ENCODE measurements at places on chromosomes 16 and 17.

DNA sequence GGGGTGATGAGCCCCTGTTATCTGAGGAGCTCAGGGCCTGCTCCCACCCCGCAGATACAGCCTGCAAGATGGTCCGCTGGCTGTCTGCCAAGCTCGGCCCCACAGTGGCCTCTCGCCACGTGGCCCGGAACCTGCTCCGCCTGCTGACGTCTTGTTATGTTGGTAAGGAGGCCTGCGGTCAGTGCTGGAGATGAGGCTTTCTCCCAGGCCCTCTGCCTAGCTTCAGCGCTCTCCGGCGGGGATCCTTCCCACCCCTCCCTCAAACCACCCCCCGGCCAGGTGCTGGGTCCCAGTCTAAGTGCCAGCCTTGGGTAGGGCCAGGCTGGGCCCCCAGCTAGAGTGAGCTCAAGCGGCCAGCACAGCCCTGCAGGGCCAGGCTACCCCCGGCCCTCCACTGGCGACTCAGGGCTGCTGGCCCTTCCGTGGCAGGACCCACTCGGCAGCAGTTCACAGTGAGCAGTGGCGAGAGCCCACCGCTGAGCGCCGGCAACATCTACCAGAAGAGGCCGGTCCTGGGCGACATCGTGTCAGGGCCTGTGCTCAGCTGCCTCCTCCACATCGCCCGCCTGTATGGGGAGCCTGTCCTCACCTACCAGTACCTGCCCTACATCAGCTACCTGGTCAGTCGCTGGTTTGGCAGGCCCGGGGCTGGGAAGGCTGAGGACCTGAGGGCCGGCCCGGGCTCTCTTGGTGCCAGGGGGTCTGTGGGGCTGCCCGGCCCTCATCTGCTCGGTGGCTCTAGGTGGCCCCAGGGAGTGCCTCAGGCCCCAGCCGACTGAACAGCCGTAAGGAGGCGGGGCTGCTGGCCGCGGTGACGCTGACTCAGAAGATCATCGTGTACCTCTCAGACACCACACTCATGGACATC lies 6.1 kb downstream of the WDR81 start:
- no peak for DNase-seq

DNA sequence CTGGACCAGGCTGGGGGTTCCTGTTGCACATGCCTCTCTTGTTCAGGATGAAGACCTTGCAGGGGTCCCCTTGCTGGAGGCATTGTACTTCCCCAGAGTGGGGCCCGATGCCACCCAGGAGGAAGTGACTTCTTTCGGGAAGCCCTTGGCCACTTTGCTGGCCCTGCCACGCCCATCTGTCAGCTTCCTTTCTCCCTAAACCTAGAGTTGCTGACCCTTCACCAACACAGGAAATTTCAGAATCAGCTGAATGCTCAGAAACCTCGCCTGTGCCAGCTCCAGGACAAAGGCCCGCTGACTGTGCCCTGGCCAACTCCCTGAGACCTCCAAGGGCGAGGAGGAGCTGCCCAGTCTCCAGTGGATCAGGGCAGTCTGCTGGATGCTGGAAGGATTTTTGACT lies 26.7 kb downstream of the WNT9B start:
- DNase-seq, result no peak

GRCh38 chr17:63035695-63036094 lies 69.7 kb downstream of the TANC2 start:
- DNase-seq, result no peak

GRCh38 chr16:47581114-47581513 lies 120.0 kb downstream of the PHKB start:
- no peak for DNase-seq

GRCh38 chr17:57277923-57278604 lies 21.7 kb downstream of the MSI2 start:
- DNase-seq, result no peak

DNA sequence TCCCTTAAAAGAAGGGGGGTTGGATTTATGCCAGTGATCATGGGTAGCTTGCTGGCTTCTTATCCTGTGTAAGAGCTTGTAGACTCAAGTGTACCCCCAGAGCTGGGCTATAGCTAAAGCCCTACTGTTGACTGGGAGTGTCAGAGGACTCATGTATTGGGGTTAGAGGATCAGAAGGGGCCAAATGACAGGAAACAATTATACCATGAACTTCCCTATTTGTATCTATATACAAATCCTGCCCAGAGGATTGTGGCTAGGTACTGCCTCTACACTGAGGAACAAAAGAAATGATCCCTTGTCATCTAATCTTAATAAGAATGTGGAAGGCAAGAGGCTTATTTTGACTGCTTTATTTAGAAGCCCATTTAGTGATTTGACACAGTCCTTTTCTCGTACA lies 14.3 kb downstream of the ZP2 start:
- DNase-seq, result no peak

GRCh38 chr17:50967795-50968194 lies 101.6 kb upstream of the TOB1 start:
- no peak for DNase-seq

DNA sequence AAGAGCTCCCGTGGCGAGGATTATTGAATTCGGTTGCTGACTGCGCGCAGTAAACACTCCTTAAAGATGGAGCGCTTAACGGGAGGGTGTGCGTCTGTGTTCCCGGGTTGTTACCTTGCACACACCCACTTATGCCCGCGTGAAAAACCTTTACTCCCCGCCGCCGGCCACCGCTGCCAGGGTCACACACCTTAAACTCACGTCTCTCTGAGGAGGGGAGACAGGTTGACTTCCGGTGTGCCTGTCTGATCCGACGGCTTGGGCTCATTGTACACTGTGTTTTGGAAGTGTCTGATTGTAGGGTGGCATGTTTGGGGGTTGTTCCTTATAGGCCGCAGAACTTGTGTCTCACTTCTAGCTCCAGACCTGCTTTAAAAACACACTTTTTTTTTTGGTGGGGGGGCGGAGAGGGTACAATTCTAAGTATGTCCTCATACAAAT lies 66.8 kb downstream of the KPNA2 start:
- no peak for DNase-seq

DNA sequence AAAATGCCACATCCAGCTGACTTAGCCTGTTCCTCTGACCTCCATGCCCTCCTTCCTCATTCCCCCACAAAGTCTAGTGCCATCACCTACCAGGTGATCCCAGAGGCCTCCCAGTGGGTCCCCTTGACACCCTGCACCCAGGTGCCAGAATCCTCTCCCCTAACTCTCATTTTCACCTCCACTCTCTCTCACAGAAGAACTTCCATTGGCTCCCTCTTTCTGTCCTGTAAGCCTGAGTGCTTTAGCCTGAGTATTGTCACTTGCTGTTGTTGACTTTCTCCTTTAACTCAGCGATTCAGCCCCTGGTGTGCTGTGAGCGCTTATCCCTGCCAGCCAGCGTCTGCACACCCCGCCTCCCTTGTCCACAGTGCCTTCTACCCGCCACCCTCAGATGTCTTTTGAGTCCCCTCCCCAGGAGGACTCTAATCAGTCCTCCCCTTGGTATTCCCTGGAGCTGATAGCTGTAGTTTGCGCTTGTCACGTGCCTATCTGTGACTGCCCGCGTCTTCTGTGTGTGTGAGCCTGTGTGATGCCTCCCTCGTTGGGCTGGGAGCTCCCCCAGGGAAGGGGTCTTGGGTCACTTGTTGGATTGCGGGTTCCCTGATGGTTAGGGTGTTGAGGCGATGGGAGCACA lies 31.9 kb downstream of the ARHGAP23 start:
- DNase-seq, result no peak

GRCh38 chr17:2435862-2436261 lies 35.0 kb upstream of the MNT start:
- no peak for DNase-seq

DNA sequence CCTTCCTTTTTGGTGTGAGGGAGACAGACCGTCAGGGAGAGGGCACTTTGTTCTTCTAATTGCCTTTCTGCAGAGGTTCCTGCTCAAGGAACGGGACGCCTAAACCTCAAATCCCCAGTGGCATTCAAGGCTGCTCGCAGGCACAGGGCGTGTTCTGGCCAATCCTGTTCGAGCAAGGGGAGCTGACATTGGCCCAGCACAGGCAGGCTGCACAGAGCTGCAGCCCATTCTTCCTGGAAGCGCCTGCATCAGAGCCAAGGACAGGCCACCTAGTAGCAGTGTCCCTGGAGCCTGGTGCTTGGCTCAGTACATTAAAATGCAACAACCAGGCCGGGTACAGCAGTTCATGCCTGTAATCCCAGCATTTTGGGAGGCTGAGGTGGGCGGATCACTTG lies 72.2 kb upstream of the CREBBP start:
- DNase-seq, result no peak

DNA sequence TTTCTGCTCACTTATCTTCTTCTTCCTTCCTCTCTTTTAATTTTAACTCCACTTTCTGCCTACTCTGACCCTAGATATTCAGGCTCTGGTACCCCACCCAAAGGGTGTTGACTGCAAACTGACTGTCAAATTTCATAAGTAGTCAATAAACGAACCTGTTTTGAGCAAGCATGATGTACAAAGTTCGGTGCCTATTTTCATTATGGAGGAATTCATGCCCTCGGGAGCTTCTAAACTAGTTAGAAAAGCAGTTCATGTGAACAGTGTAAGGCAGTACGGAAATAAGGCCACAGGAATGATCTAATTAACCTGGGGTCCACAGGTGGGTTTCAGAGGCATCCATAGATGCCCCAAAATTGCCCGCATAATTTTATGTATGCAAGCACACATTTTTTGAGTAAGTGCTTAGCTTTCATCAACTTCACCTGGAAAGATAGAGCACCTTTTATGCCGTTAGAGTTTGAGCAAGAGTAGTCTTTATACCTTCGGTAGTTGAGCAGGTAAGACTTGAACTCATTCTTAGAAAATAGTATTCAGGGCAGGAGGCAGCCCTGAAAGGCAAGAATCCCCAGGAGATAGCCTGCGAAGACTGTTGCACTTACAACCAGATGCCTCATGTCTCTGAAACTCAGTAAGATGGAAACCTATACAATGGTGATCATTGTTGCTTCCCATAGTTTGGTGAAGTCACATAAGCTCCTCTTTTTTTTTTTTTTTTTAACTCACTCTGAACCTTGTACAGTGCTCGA lies 36.6 kb upstream of the TBX2 start:
- no peak for DNase-seq

- no peak for DNase-seq
These were observed 4.7 kb downstream of the CHD3 start for GRCh38 chr17:7893187-7893880.

GRCh38 chr17:8781776-8782175 lies 17.4 kb downstream of the MFSD6L start:
- no peak for DNase-seq

DNA sequence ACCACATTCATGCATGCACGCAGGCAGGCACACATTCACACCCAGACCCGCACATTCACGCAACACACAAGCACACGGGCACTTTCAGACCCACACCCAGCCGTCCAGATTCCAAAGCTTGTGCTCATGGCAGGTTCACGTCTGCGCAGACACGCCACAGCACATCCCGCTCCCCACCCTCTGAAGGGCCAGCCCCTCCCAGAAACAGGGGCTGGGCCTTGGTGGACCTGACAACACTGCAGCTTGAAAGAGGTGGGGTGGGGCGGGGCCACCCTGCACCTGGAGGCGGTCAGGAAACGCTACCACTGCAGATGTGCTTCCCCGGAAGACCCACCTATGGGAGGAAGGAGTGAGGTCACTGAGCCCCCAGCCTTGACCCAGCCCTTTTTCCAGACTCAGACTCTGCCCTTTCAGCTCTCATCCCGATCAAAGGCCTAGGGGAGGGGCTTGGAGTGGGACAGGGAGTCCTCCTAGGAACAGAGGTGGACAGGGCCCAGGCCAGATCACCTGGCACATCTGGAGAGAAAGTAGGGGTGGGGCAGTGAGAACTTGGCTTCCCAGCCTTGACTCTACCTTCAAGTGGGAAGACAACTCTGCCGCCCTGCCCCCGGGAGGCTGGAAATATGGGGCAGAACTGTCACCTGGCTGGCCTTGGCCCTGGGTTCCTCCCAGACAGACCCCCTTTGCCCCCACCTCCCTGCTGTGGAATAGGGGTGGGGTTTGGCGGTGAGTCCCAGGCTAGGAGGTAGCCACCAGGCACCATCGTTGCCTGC lies 11.0 kb downstream of the P3H4 start:
- no peak for DNase-seq

GRCh38 chr17:5249615-5250014 lies 15.0 kb upstream of the SCIMP start:
- peak; percentile 59 for DNase-seq
